ENCODE measurements at places on chromosomes 3 and 15.

DNA sequence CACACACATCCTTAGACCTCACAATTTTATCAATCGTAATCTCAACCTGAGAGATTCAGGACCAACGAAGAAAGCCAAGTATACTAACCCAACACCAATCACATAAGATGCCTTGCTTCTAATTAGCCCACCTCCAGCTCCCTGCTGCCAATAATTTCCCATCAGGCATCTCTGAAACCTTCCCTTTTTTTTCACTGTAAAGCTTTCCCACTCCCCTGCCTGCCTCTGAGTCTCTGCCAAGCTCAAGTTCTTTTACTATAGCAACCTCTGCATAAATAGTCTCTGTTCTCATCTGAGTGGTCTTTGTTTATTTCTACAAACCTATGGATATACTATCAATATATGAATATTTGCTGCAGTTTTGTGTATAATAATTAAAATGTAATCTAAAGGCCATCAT is 86.5 kb downstream of the PIK3CB start:
- DNase-seq: no peak

DNA sequence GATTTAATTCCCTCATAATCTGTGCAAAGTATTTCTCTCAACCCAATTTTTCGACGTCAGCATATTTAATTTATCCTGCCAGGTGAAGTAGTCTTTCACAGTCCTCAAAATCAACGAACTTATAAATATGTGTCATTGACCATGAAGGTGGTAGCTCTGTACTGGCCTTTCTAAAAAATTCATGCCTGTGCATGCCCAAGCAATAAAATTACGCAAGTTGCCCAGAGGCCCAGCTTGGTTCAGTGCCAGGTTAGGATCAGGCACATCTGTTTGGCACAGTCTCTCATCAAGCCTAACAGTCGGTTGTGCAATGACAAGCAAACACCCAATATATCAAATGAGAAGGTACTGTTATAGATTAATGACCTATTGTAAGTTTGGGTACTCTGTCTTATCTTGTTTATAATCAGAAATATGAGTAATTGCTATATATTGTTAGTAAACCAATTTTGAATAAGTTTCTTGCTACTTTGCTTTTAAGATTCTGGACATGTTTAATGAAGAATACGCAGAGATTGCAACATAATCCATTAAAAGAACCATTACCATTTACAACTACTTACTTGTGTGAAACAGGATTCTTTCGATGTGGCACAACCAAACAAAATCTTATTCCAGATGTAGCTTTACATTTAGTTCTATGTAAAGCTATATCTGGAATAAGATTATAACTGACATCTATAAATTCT is 159.0 kb upstream of the IL12A start:
- DNase-seq: no peak

- no peak for DNase-seq
These were observed 30.7 kb downstream of the NPTN start for GRCh38 chr15:73602446-73602843.

DNA sequence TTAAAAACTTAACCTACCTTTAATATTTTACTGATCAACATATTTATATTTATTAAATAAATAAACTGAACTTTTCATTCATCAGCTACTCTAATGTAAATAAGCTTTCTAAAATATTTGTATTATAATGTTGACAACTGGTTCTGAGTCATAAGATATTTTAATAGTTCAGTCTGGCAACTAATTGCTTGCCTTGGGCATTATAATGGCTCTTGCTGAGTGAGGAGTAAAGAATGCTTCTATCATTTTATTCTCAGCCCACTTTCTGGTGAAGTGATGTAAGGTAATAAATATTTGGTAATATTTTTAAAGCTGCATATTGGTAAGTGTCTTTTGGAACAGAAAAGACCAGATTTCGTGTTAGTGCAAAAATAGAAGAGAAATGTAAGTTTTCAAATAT is 81.5 kb downstream of the DIPK2A start:
- DNase-seq: no peak

GRCh38 chr3:138569090-138569489 is 25.0 kb downstream of the CEP70 start:
- DNase-seq: no peak

- no peak for DNase-seq
These were observed 114.6 kb upstream of the TSC22D2 start for GRCh38 chr3:150293401-150294001.

- DNase-seq: no peak
These were observed 707.9 kb downstream of the ZNF385D start for GRCh38 chr3:21043139-21043538.

DNA sequence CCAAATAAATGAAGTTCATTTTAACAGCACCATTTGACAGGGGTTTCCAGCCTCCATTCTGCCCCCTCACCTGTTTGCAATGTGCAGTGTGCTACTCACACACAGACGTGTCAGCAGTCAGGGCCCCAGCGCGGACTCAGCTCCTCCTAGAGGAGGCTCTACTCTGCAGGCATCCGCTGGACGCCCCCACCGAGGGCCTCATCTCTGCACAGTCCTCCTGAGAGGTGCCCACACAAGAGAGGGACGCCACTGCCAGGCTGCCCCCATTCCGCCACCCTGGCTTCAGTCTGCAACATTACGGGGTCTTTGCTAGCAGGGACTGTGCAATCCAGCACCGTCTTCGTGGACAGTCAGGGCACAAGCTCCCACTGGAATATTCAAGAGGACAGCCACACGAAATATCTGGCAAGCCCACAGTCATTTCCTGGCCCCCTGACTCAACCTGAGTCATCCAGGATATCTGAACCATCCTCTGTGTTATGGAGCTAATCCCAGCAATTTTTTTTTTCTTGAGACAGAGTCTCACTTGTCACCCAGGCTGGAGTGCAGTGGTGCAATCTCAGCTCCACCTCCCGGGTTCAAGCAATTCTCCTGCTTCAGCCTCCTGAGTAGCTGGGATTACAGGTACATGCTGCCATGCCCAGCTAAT is 255.0 kb downstream of the OCA2 start:
- DNase-seq: no peak

- DNase-seq: no peak
These were observed 34.9 kb downstream of the TSPAN3 start for GRCh38 chr15:77035999-77036471.

Measured in cerebellar nuclear complex (tissue), 1 donor.